ENCODE measurements at places on chromosomes 6 and 20.

GRCh38 chr6:45084257-45084656 lies 243.9 kb upstream of the RUNX2 start:
- DNase-seq: no peak

GRCh38 chr6:11712760-11713159 lies 65.8 kb downstream of the ADTRP start:
- no peak for DNase-seq

GRCh38 chr6:1420382-1420781 lies 31.0 kb downstream of the FOXF2 start:
- DNase-seq: no peak

DNA sequence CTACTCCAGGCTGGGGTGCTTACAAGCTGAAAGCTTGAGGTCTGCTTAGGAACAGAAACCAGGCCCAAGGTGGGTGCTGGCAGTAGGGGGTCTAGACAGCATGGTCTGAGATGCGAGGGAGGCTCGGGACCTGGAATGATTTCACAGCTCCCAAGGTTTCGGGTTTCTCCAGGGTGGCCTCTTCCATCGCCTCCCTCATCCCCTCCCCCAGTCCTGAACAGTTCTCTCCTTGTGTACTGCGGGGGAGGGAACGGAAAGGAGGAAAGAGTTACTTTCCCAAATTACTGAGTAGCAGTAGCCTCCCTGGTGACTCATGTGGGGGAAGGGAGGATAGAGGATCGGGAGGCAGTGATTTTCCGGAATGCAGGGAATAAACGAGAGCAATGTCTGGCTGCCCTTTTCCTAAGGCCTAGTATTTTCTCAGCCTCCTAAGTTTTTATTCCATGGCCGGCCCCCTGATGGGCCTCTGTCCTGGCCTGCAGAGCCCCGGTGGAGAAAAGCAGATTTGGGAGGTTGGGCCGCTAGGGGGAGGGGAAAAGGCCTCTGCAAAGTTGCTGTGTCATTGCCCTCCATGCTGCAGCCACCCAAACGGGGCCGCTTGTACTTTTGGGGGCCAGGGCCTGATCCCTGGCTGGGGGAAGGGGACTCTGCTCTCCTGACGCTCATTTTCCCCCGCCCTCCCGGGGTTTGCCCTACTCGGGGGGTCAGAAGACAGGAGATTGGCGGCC lies 1.5 kb downstream of the BRD2 start:
- peak; percentile 41 for DNase-seq

DNA sequence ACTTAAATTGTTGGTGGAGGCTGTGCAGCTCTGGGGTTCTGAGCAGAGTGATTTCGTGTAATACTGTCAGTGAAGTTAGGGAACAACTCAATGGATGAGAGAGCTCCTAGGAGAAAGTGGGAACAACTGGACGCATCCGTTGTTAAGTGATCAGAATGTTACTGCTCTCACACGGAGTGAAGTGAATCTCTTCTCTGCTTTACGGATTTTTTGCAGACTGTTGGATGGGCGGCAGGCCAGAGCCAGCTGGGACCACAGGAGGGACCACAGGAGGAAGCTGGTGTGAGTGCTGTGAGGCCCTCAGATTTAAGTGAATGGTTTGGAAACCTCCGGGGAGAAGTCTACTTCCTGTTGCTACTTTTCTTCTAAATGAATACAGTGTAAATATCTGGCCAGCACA lies 23.7 kb upstream of the PPP1R14C start:
- no peak for DNase-seq

- DNase-seq: no peak
Observed at GRCh38 chr20:11847827-11848226, 69.9 kb upstream of the BTBD3 start.

DNA sequence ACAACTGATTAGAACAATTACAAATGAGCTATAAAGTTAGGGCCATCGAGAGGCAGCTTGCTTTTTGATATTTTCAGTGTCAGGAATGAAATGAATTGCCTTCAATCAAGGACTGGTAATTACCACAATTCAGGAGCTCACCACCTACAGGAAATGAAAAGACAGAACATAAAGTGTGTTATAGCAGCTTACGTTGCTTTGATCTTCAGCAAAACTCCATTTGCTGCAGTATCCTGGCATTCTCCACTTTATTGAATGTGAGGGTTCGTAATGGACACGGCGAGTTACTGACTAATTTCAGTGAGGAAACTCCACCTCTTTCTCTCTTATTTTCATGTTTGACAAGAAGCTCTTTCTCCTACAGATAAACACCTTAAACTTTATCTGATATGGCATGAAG lies 440.0 kb upstream of the HSF2 start:
- DNase-seq: no peak

- DNase-seq: no peak
Observed at GRCh38 chr6:42431877-42432276, 19.8 kb downstream of the TRERF1 start.

GRCh38 chr20:45064812-45065211 lies 36.1 kb downstream of the KCNS1 start:
- DNase-seq: no peak

DNA sequence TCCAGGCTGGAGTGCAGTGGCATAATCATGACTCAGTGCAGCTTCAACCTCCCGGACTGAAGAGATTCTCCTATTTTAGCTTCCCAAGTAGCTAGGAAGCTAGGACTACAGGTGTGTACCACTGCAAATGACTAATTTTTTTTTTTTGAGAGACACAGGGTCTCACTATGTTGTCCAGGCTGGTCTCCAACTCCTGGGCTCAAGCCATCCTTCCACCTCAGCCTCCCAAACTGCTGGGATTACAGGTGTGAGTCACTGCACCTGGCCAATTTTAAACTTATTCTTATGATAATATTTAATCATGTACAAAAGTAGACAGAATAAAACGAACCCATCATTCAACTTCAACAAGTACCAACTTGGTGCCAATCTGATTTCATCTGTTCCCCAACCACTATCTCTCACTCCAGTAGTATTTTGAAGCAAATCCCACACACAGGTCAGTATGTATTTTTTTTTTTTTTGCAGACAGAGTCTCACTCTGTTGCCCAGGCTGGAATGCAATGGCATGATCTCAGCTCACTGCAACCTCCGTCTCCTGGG lies 32.5 kb downstream of the BCL2L1 start:
- no peak for DNase-seq

DNA sequence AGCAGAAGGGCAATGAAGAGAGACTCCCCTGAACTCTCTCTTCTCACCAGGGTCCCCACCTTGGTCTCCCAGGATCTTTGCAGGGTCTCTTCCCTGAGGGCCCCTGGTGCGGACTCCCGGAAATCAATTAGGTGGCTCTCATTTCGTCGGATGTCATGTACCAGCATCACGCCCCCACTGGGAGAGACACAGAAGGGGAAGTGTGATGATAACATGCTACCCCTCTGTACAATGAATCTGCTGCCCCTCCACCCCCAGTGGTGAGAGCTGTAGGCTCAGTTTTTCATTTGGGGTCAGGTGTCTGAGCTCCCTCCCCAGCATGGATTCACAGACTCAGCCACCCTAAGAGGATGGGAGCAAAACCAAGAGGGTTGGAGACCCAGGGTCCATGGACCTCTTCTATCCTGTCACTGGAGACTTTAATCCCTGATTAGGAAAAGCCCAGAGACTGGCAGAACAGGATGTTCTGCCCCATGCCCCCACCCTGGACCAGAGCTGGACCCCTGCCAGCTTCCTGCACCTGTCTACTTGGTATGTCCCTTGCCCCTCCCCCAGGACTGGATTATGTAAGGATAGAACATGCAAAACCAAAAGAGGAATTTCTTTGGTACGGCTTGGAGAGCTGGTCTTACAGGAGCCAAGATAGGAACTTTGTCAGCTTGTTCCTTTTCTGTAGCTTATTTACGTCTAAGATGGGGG lies 11.1 kb downstream of the GGT7 start:
- DNase-seq: no peak

- DNase-seq: no peak
Observed at GRCh38 chr6:104606361-104606760, 253.4 kb downstream of the HACE1 start.

- no peak for DNase-seq
Observed at GRCh38 chr6:3081960-3082359, 13.7 kb downstream of the RIPK1 start.

GRCh38 chr20:12531626-12532025 lies 477.1 kb upstream of the SPTLC3 start:
- no peak for DNase-seq

Measured in stimulated activated CD8-positive, alpha-beta memory T cell treated with anti-CD3 and anti-CD28 coated beads, Interleukin-4, amount 100 ng/mL, for 1 hour (primary cell).